Sigmoid colon (tissue), 7 donors: ENCODE measurements at places on chromosomes 3 and 15. TPM values are rescaled to one million over a fixed set of nuclear protein-coding genes. Genes with fewer than 3 reads are reported as not detected.

- H3K27me3 ChIP-seq = no peaks in the 10 kb centered on the region
- H3K4me1 ChIP-seq = no peaks in the 10 kb centered on the region
- H3K36me3 ChIP-seq = no peaks in the 10 kb centered on the region
- no peak for DNase-seq
These were observed 19.0 kb downstream of the PCYT1A start for GRCh38 chr3:196268284-196269163.

- no peaks in the 10 kb centered on the region for H3K27me3 ChIP-seq
- peaks cover 5% of the 10 kb centered on the region for H3K4me1 ChIP-seq
- DNase-seq = no peak
- H3K36me3 ChIP-seq = no peaks in the 10 kb centered on the region
These were observed 171.4 kb downstream of the THRB start for GRCh38 chr3:24323272-24323671.

The HYAL3 gene
- total RNA-seq = 3.6 TPM

DNA sequence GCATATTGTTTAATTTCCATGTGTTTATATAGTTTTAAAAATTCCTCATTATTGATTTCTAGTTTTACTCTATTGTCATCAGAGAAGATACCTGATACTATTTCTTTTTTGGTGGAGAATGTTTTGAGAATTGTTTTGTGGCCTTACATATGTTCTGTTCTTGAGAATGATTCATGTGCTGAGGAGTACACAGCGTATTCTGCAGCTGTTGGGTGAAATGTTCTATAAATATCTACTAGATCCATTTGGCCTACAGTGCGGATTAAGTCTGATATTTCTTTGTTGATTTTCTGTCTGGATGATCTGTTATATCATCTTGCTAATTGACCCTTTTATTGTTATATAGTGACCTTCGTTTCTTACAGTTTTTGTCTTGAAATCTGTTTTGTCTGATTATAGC, 109.7 kb downstream of the UBE2E2 start:
- no peaks in the 10 kb centered on the region for H3K27me3 ChIP-seq
- H3K4me1 ChIP-seq = no peaks in the 10 kb centered on the region
- no peaks in the 10 kb centered on the region for H3K36me3 ChIP-seq

DNA sequence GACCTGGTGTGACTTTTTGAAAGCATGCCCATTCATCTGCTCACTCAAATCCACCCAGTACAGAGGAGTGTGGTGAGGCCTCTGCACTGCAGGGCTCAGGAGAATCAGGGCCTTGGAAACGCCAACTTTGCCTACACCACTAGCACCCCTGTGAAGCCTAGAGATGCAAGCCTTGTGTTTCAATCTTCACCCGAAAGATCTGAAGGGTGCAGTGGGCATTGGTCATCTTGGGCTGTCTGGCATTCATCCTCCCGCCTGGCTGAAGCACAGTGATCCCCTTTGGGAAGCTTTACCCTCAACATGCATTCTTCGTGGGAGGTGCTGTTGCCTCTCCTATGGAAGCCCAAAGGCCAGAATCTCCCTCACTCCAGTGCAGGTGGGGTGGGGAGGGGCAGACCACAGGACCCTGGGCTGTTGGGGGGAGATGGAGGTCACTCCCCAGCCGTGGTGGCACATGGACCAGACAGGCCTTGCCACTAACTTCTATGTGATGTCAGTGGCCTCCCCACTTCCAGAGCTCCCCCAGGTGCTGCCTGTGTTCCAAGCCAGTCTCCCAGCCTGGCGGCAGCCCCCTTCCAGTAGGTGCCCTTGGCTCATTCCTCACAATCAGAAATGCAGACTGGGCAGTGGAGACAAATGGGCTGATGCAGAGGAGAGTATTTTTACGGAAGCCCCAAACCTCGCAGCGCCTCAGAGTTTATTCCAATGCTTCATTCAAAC, 92.5 kb downstream of the ADAMTS17 start:
- no peak for DNase-seq
- H3K4me3 ChIP-seq = no peak overlapping the region
- no peak overlapping the region for H3K27ac ChIP-seq
- H3K36me3 ChIP-seq = no peaks in the 10 kb centered on the region

- no peaks in the 10 kb centered on the region for H3K36me3 ChIP-seq
- peak overlapping the region; percentile 69 for H3K27ac ChIP-seq
- H3K27me3 ChIP-seq = no peaks in the 10 kb centered on the region
- peak; percentile 94 for DNase-seq
These were observed 21.6 kb downstream of the ANAPC13 start for GRCh38 chr3:134464064-134464688.

- DNase-seq = no peak
- H3K27ac ChIP-seq = no peak overlapping the region
- no peaks in the 10 kb centered on the region for H3K36me3 ChIP-seq
- H3K4me1 ChIP-seq = no peaks in the 10 kb centered on the region
- H3K4me3 ChIP-seq = no peak overlapping the region
These were observed 41.3 kb upstream of the TRIM42 start for GRCh38 chr3:140636406-140637138.

- no peak overlapping the region for H3K27ac ChIP-seq
- H3K27me3 ChIP-seq = no peaks in the 10 kb centered on the region
- DNase-seq = no peak
- no peaks in the 10 kb centered on the region for H3K36me3 ChIP-seq
- no peak overlapping the region for H3K4me3 ChIP-seq
These were observed 72.3 kb downstream of the BLM start for GRCh38 chr15:90789462-90789861.
